Activated naive CD4-positive, alpha-beta T cell treated with anti-CD3 and anti-CD28 coated beads for 36 hours (primary cell): ENCODE measurements at places on chromosomes 12 and 14.

DNA sequence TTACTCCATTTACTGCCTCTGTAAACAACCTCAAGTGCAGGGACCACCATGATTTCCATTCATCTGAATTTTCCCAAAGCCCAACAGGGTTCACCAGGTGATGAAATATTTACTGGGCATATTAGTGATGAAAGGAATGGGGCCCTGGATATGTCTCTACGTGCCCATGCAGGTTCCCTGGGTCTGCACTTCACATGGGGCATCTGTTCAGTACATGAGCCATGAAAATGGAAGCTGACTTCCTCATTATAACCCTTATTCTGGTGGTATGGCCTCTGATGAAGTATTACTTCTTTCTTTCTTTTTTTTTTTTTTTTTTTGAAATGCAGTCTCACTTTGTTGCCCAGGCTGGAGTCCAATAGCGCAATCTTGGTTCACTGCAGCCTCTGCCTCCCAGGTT is 26.5 kb upstream of the CORO1C start:
- no peak for DNase-seq

GRCh38 chr14:77657280-77657679 is 40.8 kb upstream of the SPTLC2 start:
- DNase-seq = no peak

- DNase-seq = no peak
Measured at GRCh38 chr14:77906446-77906845, 106.5 kb downstream of the ADCK1 start.

- no peak for DNase-seq
Measured at GRCh38 chr12:91804533-91804932, 341.1 kb downstream of the BTG1 start.

DNA sequence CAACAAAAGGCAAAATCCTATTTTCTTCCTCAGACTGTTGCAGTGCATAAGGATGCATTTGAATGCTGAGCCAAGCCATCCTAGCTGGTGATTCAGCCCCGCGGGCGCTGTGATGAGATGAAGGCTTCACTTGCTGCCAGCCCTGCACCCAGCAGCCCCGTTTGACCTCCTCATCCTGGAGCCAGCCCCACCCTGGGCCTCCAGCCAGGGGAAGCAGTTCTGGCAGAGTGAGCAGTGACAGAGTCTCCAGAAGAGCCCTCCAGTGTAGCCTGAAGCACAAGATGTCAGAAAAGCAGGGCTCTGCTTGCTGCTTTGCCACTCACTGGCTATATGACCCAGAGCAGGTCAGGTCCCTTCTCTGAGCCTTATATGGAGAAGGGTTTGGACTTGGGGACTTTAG is 96.2 kb upstream of the HSPB8 start:
- DNase-seq = no peak

- no peak for DNase-seq
Measured at GRCh38 chr12:44510510-44510909, 365.6 kb downstream of the NELL2 start.

DNA sequence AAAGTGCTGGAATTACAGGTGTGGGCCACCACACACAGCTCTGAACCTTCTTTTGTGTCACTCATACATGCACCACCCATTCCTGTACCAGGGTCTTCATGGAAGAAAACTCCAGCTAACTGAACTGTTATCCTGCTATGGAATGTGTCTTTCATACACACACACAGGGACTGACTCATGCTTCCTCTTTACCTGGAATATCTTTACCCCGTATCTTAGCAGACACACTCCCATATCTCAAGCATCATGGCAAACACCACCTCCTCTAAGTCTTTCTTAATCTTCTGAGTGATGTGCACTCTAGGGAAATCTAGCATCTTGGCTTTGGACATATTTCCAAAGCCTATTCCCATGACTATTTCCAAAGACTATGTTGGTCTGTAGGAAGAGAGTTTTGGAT is 35.0 kb upstream of the DTX1 start:
- DNase-seq = no peak

DNA sequence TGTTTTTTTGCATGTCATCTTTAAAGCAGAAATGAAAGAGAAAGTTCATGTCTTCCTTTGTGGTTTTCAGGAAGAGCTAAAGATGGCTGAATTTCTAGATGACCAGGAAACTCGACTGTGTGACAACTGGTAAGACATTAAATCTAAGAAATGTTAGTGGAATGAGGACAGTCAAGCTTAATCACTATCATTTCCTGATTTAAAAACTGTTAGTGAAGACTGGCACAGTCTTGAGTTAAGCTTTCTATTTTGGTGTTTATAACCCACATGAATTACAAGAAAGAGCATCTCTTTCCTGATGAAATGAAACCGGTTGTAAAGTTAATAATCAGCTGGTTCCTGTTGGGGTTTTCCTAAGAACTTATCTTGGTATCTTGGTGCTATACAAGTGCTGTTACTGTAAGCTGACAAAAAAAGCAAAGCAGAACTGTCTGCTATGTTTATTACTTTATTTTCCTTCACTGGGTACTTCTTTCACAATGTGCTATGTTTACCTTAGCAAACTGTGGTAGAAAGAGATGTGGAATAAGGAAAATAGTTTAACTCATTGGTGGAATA is 5.2 kb downstream of the TRAFD1 start:
- DNase-seq = no peak

DNA sequence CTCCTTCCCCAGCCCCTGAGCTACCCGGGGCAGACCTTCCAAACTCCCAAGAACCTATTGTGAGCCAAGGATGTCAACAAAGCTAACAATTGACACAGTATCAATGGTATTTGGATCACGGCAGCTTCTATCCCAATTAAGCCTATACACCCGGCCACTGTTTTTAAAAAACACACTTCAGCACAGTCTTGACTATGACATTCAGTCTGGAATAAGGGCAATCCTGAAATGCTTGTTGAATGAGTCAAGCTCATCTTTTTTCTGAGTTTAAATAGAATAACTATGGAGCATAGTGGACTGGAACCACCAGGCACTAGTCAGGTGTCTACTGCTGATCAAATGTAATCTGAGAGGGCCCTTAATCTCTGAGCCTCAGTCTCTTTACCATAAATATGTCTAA is 5.7 kb downstream of the DENND5B start:
- no peak for DNase-seq

GRCh38 chr12:122965321-122965751 is 927 bp downstream of the ABCB9 start:
- DNase-seq = no peak

DNA sequence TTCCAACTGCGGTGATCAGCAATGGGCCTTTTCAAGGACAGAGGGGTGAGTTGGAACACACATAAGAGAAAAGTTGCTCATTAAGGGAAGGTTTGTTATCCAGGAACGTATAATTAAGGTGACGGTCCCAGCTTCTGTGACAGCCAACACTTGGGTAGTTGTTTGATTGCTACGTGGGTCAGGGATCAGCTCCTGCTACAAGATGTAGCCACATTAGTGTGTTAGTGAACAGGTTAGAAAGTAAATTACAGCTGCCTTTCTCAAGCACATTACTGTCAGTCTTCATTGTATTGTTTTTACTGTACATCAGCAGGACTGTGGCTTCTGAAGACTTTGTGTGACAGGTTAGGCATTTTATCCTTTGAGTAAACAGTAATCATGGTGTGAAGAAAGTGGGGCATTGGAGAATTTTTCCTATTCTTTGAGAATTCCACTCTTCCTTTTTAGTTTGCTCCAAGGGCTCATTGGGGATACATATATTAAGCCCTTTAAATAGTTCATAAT is 230.5 kb downstream of the EGLN3 start:
- DNase-seq = no peak

DNA sequence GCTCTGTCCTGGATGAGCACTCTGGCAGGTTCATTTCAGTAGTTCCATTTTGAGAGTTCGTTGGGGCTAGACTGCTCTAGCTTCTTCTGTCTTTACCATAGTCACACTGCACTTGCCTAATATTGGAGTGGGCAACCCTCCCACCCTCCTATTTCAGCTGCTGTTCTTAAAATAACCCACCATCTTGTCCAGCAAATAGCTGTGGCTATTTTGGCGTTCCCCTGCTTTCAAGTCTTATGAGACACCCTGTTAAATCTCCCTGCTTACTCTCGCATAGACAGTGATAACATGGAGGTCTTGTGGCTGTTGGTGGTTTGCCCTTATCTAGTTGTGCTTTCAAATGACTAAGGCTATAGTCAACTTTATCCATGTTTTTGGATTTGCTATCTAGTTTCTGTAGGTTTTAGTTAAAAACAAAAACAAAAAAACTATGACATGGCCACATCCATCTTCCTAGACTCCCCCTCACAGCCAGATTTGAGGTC is 65.5 kb downstream of the LRP6 start:
- no peak for DNase-seq

- DNase-seq = no peak
Measured at GRCh38 chr12:123028475-123028874, 48.0 kb downstream of the ARL6IP4 start.

- no peak for DNase-seq
Measured at GRCh38 chr14:35202195-35202594, 79.8 kb downstream of the PRORP start.

DNA sequence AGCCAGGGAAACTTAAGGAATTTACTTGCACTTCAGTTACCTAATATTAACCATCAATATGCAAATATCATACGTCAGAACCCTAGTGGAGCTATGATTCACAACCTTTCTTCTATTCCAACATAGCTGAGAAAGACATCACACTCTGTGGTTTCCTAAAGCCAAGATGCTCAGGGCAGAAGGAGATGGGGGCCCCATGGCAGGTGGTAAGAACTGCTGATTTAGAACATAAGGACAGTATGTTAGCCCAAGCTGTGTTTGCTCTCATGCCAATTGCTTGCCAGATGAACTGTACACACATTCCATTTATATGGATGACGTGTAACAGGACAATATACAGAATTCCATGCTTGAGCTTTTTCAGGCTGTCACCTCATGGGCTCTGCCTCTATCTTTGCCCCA is 34.6 kb downstream of the HECTD4 start:
- DNase-seq = no peak

DNA sequence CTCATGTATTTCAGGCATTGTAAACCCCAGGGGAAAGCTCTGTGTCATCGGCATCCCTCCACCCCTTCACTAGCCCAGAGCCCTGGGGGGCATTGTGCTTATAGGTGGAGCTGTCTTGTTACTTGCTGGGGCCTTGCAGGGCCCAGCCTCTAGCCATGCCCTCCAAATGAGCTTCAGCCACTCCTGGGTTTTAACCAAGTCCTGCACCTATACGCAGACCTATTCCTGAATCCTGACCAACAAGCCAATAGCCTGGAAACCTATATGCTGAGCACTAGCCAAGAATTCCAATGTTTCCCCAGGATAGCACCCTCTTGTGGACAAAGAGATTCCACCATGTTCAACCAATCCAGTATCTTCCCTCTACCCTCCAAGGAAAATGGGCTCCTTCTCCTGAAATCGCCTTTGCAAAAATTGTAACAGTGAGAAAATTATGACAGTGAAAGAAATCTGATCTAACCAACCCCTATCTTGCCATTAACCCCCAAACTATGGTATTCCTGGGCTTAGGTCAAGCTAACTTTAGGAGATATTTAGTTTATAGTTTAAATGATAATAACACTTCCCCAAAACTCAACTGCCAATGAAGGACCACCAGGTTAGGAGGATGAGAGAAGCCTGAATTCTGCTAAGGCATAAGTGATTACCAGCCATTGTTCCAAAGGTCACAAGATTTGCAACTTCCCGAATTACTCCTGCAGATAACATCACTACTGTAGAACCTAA is 55.5 kb downstream of the TTC7B start:
- DNase-seq = no peak

DNA sequence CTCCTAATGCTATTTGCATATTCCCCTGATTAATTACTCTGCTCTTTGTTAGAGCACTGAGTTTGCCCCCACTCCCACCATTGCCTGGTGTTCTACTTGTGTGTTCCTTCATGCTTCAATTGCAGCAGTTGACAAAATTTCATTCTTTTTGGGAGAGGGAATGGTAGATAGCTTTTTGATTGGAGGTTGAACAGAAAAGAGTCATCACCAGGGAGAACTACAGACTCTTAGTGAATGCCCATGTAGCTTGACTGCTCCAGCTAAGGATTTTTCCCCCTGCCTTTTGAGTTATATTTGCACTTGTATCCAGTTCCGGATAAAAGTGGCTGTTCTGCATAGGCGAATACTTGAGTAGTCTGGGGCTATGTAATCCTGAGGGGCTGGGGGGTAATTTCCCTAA is 183.9 kb downstream of the ETNK1 start:
- no peak for DNase-seq

- DNase-seq = no peak
Measured at GRCh38 chr12:123519141-123520001, 14.1 kb downstream of the RILPL1 start.

DNA sequence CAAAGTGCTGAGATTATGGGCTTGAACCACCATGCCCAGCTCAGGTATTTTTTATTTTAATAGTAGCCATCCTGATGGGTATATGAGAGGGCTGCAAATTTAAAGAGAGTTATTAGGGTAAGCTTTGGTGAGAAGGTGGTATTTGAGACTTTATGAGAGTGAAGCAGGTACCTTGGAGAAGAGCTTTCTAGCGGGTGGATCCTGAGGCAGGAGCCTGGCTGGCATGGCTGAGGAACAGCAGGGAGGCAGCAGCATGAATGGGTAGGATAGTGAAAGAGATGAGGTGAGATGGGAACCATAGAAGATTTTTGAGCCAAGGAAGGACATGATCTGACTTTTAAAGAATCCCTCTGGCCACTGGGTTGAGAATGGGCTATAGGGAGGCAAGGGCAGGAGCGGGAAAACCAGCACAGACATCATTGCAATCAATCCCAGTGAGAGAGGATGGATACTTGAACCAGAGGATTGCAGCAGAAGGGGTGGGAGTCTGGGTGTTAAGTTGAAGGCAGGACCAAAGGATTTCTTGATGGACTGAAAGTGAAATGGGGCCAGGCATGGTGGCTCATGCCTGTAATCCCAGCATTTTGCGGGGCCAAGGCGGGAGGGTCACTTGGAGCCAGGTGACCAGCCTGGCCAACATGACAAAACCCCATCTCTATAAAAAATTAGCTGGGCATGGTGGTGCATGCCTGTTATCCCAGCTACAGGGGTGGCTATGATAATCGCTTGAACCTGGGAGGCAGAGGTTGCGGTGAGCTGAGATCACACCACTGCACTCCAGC is 5.7 kb downstream of the SVOP start:
- DNase-seq = no peak

DNA sequence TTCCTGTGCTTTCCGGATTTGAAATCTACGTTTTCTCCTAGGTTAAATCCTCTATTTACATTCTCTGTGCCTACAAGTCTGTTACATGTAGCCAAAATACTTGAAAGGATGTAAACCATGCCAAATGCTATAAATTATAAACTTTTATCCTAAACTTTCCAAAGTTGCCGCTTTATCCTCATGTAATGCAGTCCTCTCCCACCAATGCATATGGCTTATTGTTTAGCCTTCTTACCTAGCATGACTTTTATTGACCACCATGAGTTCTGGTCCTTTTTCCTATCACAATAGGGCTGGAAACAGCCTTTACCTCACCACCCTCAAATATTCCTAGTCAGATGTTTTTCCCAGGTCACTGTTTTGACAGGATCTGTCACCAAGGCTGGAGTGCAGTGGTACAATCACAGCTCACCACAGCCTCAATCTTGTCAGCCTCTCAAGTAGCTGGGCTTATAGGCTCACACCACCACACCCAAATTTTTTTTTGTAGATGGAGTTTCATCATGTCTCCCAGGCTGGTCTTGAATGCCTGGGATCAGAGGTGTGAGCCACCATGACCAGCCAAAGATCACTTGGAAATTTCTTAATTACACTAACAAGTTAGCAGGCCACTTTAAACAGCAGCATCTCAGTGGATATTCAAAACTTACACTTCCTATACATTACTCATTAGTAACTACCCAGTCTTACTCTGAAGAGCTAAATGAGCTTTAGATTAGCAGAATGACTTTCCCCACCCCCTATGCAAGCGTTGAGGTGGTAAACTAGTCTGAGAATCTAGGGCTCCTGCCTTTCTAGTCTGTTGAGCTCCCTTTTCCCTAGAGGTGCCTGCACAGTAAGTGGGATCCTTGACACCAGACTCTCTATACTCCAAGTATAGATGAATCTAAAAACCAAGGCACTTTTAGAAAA is 4.1 kb downstream of the TUBA1B start:
- no peak for DNase-seq
